Nephron progenitor cell (in vitro differentiated cells): ENCODE measurements at places on chromosomes 2 and 18.

- no peak for DNase-seq
Observed at GRCh38 chr2:232228971-232229894, 149.3 kb upstream of the ALPP start.

DNA sequence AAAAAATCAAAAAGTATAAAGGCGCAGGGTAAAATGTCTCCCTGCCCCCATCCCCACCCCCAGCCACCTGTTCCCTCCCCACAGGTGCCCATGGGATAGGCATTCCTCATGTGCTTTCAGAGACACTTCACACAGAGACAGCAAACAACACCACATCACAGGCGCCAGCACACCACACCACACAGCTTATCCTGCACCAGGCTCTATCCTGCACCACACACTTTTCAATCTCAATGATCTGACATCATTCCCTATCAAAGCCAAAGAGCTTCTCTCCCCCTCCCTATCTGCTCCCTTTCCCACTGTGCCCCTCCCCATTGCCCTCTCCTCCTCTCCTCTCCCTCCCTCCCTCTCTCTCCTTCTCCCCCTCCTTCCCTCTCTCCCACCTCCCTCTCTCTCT lies 15.5 kb downstream of the FAM178B start:
- DNase-seq, result no peak

GRCh38 chr2:151649966-151650365 lies 84.3 kb downstream of the NEB start:
- DNase-seq, result no peak

DNA sequence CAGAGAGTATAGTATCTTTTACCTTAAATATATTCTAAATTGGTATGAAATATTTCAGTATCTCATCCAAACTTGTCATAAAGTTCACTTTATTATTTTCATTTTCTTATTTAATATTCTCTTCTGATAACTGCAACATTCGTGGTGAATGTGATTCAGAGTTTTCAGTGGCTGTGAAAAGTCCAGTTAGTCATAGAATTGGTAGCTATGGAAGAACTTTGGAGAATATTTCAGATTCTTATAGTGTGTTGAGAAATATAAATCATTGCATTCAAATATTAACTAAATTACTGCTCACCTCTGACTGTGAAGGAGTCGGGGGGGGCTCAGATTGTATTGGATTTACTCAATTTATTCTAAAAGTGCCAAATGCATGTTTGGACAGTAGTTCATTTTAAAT lies 178.6 kb upstream of the VWC2L start:
- no peak for DNase-seq

DNA sequence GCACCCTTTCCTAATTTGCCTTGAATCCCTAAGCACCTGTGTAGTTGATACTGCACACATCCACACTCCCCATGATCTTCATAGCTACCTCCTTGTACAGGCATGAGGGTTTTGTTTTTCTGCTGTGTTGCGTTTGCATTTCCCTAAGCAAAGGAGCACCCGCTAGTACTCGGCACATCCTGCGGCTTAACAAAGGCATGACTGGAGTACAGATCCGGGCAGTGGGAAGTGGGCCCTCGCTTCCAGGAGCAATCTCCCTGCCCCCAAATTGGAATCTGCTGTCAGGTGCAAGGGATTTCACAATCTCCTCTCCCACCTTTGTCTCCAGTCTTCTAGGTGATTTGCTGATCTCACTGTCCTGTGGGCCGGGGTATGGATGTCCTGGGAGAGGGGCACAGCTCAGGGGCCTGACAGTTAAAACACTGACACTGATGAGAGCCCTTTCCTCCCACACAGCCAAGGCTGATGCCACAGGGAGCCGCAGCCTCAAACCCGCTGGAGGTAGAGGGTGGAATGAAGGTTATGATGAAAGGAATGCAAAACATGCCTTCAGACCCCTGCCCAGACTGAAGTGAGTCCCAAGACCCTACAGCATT lies 98.7 kb upstream of the THOC1 start:
- DNase-seq, result peak; percentile 22

- DNase-seq, result no peak
Observed at GRCh38 chr2:84152462-84152861, 306.6 kb downstream of the SUCLG1 start.

DNA sequence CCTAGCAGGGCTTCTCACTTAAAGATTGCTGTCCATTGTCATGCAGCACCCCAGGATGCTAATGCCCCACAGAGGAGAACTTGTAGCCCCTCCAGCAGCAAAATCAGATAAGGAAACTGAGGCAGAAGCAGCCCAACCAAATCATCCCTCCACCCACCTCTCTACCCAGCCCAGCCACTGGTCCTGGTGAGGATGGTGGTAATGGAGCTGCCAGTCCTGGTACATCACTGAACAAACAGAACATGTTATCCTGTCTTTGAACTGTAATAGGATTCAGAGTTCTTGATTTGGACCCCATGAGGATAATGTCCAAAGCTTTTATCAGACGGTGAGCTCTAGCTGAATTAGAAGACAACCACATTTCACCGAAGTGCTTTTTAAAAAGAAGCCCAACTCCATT lies 113.2 kb downstream of the MRO start:
- DNase-seq, result no peak

GRCh38 chr2:174615871-174616436 lies 18.4 kb upstream of the WIPF1 start:
- no peak for DNase-seq

DNA sequence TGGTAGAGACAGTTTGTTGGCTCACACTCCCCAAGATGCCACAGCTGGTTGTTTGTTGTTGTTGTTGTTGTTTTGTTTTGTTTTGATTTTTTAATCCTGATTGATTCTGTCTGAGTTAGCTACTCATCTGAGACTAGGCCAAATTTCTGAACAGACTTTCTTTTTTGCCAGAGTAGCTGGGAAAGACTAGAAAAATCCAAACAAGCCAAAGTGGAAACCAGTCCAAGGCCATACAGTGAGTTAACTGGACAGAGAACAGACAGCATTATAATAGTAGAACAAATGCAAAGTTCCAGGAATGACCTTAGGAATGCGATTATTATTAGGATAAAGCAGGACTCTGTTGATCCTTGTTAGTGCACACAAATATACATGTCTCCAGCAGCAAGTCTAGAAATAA lies 43.8 kb upstream of the CYP26B1 start:
- DNase-seq, result no peak

DNA sequence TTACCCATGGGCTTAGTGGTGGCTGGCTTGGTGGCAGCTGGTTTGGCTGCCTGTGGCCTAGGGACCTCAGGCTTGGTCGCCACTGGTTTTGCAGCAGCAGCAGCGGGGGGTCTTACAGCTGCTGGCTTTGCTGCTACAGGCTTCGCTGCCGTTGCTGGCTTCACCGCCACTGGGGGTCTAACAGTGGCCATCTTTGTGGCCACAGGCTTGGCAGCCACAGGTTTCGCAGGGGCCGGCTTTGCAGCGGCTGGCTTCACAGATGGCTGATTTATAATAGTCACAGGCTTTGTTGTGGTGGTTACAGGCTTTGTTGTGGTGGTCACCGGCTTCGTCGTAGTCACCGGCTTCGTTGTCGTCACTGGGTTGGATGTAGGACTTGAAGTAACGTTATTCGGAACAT lies 77.8 kb downstream of the COL6A3 start:
- peak; percentile 20 for DNase-seq

DNA sequence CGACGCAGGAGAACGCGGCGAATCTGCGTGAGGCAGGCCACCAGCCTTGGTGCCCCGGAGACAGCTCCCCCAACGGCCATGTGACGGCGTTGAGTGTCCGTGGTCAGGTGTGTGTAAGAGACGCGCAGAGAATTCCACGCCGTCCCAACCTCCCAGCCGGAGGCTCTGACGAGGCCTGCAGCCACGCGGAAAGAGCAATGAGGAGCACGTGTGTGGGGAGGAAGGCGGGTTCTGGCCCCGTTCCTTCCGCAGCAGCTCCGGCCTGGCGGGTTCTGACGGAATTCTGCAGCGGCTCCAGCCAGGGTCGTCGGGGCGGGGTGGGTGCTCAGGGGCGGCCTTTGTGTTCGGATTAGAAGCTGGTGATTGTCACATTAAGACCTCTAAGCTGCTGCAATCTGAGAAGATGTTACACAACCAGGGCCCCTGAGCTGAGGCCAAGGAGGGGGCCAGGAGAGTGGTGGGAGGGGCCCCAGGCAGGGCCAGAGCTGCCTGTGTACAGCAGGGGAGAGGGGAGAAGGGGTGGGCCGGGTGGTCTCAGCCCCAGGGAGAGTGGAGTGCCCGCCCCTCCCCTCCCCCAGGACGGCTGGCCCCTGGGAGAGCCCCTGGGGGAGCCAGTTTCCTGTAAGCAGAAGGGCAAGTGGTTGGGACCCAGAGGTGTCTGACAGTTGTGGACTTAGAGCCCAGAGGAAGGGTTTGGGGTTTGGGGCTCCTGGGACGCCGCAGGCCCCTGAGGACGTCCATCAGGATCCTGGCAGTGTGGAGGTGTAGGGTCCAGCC lies 5.1 kb upstream of the GAL3ST2 start:
- DNase-seq, result no peak

- DNase-seq, result no peak
Observed at GRCh38 chr2:68471385-68471784, 4.0 kb downstream of the APLF start.

GRCh38 chr2:17476830-17477229 lies 41.4 kb downstream of the RAD51AP2 start:
- no peak for DNase-seq

DNA sequence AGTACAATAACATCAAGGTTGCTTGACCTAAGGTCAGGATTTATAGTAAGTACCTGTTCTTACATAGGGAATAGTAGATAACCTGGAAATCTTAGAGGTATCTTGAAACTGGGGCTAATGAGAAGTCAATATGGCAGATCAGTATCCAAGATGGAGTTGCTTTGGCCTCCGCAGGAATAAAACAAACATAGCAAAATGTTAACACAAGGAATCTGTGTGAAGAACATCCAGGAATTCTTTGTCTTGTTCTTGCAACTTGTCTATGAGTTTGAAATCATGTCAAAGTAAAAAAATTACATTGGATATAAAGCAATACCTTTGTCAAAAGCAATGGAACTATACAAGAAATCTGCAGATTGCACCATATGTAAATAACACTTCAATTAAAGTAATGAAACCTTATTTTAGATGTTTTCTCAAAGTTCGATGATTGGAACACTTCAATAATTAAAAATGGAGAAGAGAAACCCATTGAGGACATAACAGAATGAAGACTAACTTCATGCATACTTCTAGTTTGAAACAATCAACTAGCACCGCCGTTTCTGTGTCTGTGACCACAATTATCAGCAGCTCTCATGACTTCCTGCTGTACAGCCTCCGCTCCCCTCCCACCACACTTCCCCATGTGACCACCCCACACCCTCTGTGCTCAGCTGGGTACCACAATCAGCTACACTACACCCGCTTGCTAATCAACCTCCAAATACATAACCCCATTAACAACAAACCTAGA lies 27.6 kb downstream of the C2orf76 start:
- no peak for DNase-seq

DNA sequence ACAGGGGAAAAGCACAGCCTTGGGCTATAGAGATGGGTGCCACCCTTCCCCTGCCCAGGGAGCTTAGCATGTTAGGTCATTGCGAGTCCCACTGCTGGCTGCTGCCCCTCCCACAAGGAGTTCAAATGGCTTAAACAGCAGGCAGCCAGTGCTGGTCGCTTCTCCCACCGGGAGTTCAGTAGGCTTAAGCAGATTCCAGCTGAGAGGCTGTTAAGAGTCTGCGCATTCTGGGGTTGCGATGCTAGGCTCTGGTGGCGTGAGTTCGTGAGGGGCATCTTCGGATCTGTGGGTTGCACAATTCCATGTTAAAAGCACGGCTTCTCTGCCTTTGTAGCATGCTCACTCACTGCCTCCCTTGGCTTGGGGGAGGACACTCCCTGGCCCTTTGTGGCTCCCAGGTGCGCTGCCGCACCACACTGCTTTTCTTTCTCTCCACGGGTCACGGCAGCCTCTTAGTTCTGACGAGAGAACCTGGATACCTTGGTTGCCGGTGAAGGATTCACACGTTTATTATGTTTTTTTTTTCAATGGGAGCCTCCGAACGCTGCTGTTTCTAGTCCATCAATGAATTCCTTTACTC lies 93.2 kb downstream of the UNC80 start:
- DNase-seq, result no peak

DNA sequence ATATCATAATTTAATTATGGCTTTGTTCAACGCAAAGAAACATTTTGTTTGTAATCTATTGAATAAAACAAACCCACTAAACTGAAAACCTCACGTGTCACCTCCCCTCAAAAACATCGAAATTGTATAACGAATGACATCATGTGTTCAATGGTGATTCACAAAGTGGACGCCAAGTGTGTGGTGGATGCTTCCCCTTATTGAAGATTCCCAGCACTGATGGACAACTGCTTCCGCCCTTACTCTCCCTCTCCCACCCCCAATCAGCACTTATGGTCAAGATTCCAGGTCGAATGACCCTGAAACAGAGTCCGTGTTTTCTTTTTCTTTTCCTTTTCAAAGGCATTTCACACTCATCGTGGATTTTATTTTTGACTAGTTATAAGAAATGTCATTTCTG lies 383.0 kb upstream of the SMIM21 start:
- DNase-seq, result no peak

- no peak for DNase-seq
Observed at GRCh38 chr2:75317802-75318201, 118.5 kb upstream of the TACR1 start.

DNA sequence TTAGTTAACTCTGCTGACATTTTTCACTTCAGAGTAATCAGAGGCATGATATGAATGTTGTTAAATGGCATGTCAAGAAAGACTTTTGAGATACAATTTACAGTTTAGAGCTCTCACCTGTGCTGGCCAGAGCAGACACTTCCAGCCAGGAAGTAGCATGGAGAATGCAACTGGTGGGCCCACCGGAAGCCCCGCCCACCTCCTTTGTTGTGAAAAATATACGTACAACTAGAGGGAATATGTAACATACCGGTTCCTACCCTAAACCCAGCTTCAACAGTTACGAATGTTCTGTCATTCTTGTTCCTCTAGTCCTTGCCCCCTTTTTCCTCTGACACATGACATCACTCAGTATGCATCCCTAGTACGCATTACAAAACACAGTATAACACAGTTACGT lies 70.2 kb upstream of the ITM2C start:
- DNase-seq, result no peak

DNA sequence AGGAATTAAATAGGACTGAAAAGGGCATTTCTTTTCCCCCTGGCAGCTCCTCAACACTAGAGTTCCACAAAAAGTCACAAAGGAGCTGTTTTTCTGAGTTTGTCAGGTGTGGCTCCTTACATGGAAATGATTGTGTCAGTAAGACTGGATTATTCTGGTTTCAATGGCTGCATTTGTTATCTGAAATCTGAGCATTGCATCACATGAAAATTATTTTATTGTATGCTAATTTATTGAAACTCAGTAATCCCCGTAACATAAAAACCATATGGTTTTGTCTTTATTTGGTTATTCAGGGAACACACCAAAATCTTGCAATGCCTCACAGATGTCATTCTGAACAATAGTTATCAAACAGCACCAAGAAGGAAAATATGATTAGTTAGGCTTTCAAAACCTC lies 439.7 kb upstream of the TNP1 start:
- no peak for DNase-seq

GRCh38 chr2:188327518-188328213 lies 36.0 kb downstream of the GULP1 start:
- no peak for DNase-seq

GRCh38 chr2:37389989-37390765 lies 45.7 kb downstream of the QPCT start:
- DNase-seq, result no peak
